ENCODE measurements at places on chromosomes 13 and 19.

DNA sequence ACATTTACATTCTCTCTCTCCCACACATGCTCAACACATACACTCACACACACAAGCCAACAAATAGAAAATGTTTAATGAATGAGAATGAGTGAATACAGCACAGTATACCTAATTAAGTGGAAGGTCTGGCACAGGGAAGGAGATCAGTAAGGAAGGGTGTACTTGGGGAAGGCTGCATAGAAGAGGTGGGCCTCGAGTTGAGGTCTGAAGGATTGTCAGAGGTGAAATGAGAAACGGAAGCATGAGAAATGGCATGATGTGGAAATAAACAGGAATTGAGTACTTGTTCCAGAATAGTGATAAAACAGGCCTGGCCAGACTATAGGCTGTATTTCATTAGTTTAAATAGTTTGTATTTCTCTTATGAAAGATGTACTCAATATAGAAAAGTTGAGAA is 136.2 kb downstream of the FLT1 start:
- no peak for DNase-seq

DNA sequence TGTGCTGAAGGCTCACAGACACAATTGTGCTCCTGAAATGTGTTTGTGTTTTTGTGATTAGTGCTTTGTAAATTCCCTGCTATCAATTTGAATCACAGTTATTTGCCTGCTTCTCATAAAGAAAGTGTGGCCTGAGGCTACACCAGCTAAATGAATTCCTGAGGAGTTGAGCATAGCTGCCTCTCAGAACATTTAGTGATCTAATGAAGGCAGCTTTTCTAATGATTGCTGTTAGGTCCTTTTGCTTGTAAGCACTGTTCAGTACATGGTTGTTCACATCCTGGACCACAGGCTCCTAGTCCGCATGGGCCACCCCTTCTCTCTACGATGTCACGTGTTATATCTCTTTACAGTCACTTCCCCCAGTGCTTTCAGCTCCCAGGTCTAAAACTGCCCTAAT is 238.2 kb downstream of the B3GLCT start:
- no peak for DNase-seq

- no peak for DNase-seq
Measured at GRCh38 chr13:43360892-43361610, 337.7 kb downstream of the DNAJC15 start.

- no peak for DNase-seq
Measured at GRCh38 chr19:42487032-42487797, 41.1 kb downstream of the CEACAM1 start.

- no peak for DNase-seq
Measured at GRCh38 chr13:43030548-43030947, 7.2 kb downstream of the DNAJC15 start.

DNA sequence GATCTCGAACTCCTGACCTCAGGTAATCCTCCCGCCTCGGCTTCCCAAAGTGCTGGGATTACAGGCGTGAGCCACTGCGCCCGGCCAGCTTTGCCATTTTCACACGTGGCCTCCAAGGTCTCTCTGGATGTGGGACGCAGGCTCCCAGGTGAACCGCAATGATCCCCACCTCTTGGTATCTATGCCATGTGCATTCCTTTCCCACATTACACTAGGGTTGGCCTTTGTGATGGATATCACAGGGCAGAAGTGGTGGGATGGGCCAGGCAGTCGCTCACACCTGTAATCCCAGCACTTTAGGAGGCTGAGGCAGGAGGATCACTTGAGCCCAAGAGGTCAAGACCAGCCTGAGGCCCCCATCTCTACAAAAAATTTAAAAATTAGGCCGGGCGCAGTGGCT is 22.4 kb downstream of the FGF21 start:
- no peak for DNase-seq

DNA sequence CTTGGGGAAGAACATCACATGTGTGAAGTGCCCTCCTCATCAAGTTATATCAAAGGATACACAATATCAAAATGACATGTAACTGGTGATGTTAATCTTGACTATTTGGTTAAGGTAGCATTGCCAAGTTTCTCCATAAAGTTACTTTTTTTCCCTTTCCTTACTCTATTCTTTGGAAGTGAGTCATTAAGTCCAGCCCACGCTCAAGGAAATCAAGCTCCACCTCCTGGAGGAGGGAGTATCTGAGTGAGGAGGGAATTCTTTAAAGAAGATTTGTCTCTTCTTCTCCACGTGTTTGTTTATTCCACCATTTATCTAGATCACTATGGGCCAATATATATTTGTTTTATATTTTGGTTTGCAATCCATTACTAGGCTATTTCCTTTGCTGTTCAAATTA is 33.6 kb upstream of the FNDC3A start:
- DNase-seq = no peak

GRCh38 chr13:105213512-105213911 is 1322.0 kb downstream of the EFNB2 start:
- DNase-seq = no peak

Data from stimulated activated CD4-positive, alpha-beta T cell treated with anti-CD3 and anti-CD28 coated beads, TNF-alpha, amount 100 ng/mL, for 24 hours (primary cell).